NCI-H460 (cell line): ENCODE measurements at places on chromosomes 7 and 10.

DNA sequence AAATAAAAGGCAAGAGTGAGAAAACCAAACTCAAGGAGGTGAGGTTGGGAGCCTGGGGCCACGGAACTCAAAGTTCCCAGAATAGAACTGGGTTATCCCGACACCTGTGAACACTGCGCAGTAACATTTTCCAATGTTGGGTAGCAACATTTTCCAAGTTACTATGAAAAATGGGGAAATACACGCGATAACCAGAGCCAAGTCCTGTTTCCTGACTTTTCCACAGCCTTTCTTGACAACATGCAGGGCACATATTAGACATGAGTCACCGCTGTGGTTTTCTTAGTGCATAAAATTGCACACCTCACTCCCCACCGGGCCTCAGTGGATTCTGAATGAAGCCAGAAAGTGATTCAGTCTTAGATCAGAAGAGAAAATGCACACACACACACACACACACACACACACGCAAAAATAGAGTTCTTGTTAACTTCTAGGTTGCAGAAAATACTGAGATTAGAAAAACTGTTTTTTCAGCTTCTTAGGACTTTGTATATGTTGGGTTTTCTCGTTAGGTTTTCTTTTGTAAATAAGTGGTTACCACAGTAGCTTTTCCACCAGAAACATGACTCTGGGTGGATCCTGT lies 70.0 kb downstream of the CAMK1D start:
- DNase-seq, result no peak

DNA sequence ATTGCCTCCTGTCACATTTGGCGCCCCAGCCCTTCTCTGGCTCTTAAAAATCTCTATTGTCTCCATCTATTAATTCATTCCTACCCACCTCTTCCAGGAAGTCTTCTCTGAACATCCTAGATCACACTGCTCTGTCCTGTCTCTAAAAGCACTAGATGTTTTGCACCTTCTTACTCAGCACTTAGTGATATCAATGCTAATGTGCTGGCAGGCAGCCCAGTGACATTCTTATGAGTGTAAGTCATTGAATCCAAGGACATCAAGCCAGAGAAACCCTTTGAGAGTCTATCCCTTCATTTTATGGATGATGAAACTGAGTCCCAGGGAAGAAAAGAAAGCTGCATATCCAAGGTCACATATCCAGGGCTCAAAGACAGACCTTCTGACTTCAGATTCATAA lies 48.3 kb upstream of the PAX2 start:
- peak; percentile 43 for DNase-seq

DNA sequence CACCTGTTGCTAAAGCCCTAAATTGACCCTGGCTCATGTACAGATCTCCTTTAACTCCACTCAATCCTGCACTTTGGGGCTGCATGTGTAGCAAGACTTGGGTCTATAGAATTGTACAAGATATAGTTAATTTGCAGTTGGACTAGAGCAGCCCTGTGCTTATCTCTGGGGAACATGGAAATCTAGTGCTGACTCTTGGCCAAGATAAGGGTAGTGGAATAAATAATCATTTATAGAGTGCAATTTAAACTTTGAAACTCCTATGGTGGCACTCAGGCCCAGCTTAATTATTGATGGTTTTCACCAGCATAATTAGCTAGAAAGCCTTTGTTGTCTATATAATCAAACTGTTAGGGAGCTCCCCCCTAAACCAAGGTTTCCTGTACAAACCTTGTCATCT lies 39.2 kb upstream of the MBL2 start:
- DNase-seq, result no peak

DNA sequence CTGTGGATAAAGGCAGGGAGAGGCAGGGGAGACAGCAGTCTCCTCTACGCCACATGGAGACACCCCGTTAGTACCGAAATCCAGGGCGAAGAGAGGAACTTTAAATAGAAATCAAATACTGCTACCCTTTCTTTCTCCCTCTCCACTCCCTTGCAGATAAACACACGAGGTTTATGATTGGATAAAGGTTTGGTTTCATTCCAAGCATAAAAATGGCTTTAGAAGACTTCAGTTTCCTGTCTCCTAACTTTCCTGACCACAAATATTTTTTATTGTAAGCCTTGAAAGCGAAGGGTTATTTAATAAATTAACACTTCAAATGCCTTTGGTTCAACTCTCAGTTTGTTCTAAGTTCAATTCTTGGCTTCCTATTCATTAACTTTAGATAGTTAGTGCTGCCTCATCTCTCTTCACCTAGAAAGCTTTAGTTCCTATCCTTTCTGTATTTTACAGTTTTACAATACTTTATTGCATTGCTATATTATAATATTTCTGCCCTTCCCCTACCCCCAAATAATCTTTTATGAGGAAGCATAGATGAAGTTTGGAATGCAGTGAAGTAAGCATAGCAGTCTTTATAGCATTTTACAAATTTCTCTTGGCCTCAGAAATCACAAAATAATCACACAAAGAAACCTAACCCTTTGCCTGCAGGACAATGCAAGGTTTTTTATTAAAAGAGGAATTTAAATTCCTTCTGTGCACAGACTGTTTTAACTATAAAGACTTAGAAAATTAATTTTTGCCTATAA lies 31.5 kb upstream of the ARID5B start:
- no peak for DNase-seq

DNA sequence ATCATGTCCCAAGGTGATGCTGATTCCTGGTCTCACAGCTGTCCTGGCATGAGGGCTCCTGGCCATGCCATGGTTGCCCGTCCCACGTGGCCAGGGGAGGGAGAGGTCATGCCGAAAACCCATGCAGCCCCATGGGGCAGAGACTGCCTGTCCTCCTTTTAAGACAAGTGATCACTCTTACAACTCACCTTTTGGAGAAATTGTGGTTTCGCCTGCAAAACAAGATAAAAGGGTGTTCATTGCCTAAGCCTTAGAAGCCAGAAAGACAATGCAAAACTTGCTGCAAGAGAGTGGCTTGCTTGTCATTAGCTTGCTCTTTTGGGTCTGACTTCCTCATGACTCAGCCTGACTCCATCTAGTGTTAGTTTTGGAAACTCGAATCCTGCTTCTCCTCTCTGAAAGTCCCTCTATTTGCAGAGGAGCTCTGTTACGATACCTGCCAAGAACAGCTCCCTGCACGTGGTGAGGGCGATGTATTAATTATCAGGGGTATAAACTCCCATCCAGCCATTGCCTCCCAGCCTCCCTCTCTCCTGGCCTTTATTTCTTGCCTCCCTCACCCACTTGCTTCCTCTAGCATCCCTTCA lies 26.7 kb downstream of the TMEM273 start:
- no peak for DNase-seq

DNA sequence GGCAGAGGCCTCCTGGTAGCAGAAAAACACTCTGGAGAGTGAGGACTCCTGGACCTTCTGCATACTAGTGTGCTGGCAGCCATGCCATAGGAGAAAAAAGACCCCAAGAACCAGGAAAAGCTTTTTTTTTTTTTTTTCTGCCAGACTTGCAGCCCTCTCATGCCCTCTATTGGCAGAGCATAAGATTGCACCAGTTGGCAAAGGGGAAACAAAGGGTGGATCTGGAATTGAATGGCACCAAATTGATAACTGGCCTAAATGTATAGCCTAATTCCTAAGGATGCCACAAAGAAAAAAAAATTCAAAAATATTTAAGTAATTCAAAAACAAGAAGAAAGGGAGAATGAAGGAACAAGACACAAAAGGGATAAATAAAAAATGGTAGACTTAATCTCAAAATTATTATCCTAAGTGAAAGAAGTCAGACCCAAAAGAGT lies 112.5 kb upstream of the GHITM start:
- peak; percentile 25 for DNase-seq

GRCh38 chr7:20314198-20314597 lies 16.5 kb upstream of the ITGB8 start:
- DNase-seq, result no peak

GRCh38 chr10:104317269-104317710 lies 21.0 kb downstream of the ITPRIP start:
- no peak for DNase-seq

DNA sequence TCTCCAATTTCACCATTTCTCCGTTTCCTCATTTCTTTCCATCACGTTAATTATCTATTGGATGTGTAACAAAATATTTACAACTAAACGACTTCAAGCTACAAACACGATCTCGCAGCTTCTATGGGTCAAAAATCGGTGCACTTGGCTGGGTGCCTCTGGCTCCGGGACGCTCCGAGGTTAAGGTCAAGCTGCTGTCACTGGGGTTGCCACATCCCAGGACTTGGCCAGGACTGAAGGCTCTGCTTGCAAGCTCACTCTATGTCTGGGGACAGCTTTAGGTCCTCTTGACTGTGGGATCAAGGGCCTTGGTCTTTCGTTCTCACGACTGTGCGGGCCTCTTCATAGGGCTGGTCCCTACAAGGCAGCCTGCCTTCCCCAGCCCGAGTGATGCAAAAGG lies 159.7 kb downstream of the CCDC3 start:
- no peak for DNase-seq

DNA sequence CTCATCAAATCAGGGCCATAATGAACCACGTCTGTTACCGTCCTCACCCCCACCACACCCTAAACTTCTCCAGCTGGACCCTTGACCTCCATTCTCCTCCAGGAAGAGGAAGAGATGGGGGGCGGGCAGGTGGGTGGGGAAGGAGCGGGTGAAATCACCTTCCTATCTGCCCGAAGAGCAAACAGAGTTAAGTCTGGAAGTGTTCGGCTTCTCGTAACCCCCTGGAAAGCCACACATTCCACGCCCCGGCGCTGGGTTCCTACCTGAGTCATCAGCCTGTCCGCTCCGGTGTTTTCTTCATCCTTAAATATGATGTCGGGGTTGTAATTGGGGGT lies 736 bp downstream of the SHH start:
- DNase-seq, result no peak

DNA sequence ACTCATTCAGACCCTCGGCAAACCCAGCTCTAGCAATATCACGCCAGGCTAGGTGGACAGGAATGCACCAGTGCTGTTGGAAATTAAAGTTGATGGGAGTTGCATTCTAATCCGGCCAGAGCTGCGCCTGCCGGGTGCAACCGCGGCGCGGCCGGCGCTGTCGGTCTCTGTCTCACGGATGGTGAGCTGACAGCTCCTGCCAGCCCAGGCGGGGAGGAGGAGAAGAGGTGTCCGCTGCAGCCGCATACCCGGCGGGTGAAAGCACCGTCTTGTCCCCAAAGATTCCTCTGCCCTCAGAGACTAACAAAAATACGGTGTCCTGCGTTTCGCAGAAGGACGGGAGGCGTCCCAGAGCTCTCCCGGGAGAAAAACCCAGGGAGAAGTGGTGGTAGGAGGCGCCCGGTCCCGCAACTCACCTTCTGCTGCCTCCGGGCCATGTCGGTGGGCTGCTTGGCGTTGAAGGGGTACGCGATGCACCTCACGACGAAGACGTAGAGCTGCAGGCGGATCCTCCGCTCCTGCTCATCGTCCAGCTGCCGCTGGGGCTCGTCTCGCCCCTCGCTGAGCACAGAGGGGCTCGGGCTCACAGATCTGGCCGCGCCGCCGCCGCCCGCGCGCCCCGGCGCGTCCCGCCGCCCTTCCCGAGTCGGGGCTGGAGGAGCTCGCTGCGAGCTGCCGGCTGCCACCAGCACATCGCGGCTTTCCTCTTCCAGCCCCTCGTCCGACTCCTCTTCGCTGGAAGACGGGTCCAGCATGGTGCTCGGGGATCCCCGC lies 490 bp downstream of the CADPS2 start:
- DNase-seq, result peak; percentile 43

DNA sequence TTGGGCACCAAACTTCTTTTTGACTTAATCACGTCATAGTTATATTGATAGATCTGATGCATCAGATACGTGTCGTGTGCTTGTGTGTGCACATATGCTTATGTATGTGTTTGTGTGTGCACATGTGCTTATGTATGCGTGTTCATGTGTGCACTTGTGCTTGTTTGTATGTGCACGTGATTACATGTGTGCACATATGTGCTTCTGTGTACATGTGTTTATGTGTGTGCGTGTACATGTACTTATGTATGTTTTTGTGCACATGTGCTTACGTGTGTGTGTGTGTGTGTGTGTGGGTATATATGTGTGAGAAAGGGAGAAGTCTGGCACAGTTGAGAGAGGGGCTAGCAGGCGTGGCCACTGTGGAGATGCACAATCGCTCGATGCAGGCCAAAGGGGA lies 173.4 kb downstream of the WDR37 start:
- DNase-seq, result no peak
